Naive thymus-derived CD4-positive, alpha-beta T cell (primary cell): ENCODE measurements at places on chromosomes 6 and 20. TPM values are rescaled to one million over a fixed set of nuclear protein-coding genes. Genes with fewer than 3 reads are reported as not detected.

PRRT1 gene
- 3.4 TPM for total RNA-seq

BPIFA1 gene
- total RNA-seq, result not detected

FILIP1 gene
- 0.08 TPM for total RNA-seq

SIRPG gene
- 51.4 TPM for total RNA-seq

PBOV1 gene
- not detected for total RNA-seq

NR2E1 gene
- total RNA-seq, result not detected

FAM229B gene
- total RNA-seq, result 2.0 TPM
